Peyer's patch (tissue), 4 donors: ENCODE measurements at places on chromosomes 16 and 17.

GRCh38 chr17:73160980-73161630 lies 3.7 kb upstream of the SSTR2 start:
- DNase-seq, result no peak
- no peak overlapping the region for H3K27ac ChIP-seq
- no peaks in the 10 kb centered on the region for H3K4me1 ChIP-seq
- H3K4me3 ChIP-seq, result no peak overlapping the region
- H3K36me3 ChIP-seq, result no peaks in the 10 kb centered on the region

DNA sequence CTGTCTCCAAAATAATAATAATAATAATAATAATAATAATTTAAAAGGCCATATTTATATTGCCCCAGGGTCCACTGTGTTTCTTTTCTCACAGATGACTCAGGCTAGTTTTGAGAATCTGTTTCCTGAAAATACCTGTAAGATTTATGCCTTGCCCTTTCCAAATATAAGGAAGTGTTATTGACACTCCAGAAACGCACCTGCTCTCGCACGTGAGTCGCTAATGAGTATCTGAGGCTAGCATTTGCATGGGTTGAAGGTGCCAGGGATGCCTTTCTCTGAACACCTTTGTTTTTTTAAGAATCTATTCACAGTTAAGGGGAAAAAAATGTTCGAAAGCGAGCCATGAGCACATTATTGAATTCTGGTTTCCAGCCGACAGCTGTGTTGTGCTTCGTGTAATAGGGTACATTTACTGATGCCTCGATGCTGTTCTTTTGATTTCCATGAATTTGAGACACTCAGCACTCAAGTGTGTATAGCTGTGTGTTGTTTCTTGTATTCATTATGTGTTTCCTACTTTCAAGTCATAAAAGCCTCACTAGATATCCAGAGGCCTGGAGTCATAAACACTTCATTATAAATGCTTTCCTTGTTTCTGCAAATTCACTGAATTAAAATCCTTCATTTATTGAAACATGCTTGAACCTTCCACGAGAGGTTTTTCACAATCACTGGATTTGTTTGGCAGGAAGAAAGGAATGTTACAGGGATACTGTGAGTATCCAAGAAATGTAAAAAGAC lies 45.0 kb upstream of the NOL11 start:
- no peak overlapping the region for H3K27ac ChIP-seq
- H3K36me3 ChIP-seq, result no peaks in the 10 kb centered on the region
- no peak overlapping the region for H3K4me3 ChIP-seq
- H3K27me3 ChIP-seq, result no peaks in the 10 kb centered on the region
- no peak for DNase-seq

DNA sequence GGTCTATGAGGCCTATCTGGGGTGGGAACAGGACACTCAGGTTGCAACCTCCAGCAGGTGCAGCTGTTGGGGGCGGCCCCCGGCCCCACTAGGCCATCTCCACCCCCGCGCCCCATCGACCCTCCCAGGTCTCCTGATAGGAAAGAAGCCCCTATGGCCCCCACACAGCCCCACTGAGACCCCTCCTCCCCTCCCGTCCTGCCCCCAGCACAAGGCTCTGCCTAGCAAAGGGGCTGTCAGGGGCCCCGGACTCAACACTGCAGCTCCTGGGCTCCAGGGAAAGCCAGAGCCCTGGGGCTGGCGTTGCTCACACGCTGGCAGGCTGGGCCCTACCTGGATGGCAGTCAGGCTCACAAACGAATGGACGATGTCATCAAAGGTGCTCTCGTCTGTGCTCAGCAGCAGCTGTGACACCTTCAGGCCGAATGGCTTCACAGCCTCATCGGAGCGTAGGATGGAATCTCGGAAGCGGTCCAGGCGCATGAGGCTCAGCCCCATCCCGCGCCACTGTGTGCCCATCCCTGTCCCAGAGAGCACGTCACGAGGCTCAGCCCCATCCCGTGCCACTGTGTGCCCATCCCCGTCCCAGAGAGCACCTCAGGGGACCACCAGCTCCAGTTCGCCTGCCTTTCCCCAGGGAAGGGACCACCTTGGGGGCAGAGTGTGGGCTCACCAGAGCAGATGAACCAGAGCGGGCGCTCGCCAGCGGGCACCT lies 7.3 kb downstream of the FASN start:
- no peak for DNase-seq
- peaks cover 99% of the 10 kb centered on the region for H3K36me3 ChIP-seq
- no peak overlapping the region for H3K27ac ChIP-seq
- no peaks in the 10 kb centered on the region for H3K4me1 ChIP-seq

DNA sequence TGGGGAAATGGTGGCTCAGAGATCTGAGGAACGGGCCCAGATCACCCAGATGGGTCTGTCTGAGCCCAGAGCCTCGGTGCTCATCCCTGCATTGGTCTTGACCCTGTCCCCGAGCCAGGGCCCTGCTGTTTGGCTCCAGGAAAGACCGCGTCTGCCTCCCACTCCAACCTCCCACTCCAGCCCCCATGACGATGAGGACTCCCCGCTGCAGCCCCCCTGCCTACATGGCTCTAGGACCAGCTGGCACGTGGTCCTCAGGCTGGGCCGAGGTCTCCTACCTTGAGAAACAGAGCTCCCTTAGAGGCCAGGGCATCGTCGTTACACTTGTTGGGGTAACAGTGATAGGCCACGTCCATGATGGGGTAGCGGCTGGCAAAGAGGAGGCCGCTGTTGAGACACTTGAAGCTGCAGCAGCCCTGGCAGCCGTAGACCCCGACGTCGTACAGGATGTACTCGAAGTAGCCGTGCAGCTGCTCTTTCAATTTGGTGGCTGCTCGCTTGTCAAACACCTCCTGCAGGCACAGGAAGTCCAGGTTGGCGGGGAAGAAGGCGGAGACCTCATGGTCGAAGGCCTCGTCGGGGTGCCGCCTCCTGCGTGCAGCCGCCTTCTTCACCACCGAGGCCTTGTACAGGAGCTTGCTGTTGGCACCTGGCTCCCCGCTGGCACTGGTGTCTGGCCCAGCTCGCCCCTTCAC lies 59.9 kb downstream of the PRMT7 start:
- H3K4me3 ChIP-seq, result no peak overlapping the region
- peaks cover 15% of the 10 kb centered on the region for H3K4me1 ChIP-seq
- H3K36me3 ChIP-seq, result peaks cover 61% of the 10 kb centered on the region
- H3K27me3 ChIP-seq, result no peaks in the 10 kb centered on the region

DNA sequence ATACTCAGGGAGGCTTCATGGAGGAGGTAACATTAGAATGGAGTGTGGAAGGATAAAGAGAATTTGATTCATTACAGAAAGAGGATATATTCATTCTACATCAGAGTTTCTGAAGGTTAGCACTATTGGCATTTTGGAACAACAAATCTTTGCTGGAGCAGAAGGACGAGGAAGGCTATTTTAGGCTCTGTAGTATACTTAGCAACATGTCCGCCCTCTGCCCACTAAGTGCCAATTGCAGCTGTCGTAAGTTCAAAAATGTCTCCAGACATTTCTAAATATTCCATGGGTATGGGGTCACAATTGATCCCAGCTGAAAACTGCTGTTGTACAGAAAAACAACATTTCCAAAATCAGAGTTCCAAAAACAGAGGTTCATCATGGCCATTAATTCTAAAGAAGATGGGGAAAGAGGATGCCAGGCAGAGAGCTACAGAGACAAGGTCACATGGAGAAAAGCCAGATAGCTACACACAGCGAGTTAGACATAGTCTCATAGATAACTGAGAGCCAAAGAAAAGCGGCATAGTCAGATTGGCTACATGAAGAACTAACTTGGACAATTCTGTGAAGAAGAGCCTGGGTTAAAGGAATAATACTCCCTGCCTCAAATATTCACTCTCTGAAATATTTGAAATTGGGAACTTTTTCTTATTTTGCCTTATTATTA lies 846.4 kb upstream of the CDH8 start:
- H3K27me3 ChIP-seq, result no peaks in the 10 kb centered on the region
- H3K4me1 ChIP-seq, result no peaks in the 10 kb centered on the region
- H3K4me3 ChIP-seq, result no peak overlapping the region
- no peak overlapping the region for H3K27ac ChIP-seq
- DNase-seq, result no peak

- no peak for DNase-seq
- H3K27ac ChIP-seq, result peak overlapping the region; percentile 18
- H3K27me3 ChIP-seq, result no peaks in the 10 kb centered on the region
- no peaks in the 10 kb centered on the region for H3K36me3 ChIP-seq
Observed at GRCh38 chr17:83073389-83074063, 5.9 kb upstream of the METRNL start.

DNA sequence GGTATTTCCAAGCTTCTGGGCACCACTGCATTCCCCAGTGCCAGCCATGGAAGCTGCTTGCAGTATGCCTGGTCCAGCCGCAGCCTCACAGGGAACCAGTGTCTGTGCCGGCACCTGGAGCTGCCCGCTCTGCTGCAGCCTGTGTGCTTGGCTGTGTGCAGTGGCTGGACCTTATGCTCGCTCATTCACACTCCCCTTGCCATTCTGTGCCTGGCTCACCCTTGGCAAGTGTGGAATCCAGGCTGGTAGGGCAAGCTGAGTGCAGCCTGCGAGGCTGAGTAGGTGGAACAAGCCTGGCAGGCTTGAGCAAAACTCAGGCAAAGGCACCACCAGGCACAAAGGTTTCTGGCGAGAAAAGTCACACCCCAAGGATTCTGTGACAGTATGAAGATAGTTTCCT lies 144.0 kb downstream of the MYO1D start:
- peaks cover 37% of the 10 kb centered on the region for H3K36me3 ChIP-seq
- H3K27ac ChIP-seq, result no peak overlapping the region
- H3K4me1 ChIP-seq, result no peaks in the 10 kb centered on the region
- no peak overlapping the region for H3K4me3 ChIP-seq
- no peak for DNase-seq

DNA sequence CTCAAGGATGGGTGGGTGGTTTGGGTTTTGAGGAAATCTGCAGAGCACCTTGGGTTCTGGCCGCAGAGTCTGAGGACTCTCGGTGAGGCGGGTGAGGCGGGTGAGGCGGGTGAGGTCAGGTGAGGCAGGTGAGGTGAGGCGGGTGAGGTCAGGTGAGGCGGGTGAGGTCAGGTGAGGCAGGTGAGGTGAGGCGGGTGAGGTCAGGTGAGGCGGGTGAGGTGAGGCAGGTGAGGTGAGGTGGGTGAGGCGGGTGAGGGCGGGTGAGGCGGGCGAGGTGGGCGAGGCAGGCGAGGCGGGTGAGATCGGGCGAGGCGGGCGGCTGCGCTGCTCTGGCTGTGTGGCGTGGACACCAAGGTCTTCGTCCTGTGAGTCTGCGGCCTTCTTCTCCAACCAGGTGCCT lies 24.1 kb upstream of the RPL13 start:
- no peaks in the 10 kb centered on the region for H3K27me3 ChIP-seq
- no peaks in the 10 kb centered on the region for H3K36me3 ChIP-seq
- DNase-seq, result peak; percentile 74
- H3K4me3 ChIP-seq, result no peak overlapping the region
- H3K27ac ChIP-seq, result peak overlapping the region; percentile 24

GRCh38 chr17:72654706-72655105 lies 437.8 kb downstream of the SLC39A11 start:
- H3K36me3 ChIP-seq, result no peaks in the 10 kb centered on the region
- H3K4me3 ChIP-seq, result no peak overlapping the region
- no peaks in the 10 kb centered on the region for H3K27me3 ChIP-seq
- peak; percentile 75 for DNase-seq

DNA sequence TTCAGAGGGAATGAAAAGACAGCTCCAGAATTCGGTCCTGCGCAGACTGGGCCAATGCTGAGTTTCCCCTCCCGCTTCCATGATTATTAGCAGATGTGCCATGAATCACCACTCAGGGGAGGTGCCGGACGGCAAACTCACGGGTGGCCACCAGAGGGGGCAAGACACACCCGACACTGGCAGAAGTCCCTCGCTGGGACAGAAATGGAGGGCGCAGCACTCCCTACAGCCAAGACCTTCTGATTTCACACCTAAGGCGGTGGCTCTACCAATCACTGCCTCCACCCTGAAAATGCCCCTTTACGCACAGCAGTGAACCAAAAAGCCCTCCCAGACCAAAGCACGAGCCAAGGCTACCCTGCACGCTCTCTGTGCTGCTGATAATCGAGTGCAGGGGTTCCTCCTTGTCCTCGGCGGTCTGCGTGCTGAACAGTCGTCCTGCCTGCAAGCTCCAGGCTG lies 26.8 kb downstream of the TRAP1 start:
- peak; percentile 96 for DNase-seq
- H3K36me3 ChIP-seq, result no peaks in the 10 kb centered on the region
- H3K4me1 ChIP-seq, result peaks cover 11% of the 10 kb centered on the region

DNA sequence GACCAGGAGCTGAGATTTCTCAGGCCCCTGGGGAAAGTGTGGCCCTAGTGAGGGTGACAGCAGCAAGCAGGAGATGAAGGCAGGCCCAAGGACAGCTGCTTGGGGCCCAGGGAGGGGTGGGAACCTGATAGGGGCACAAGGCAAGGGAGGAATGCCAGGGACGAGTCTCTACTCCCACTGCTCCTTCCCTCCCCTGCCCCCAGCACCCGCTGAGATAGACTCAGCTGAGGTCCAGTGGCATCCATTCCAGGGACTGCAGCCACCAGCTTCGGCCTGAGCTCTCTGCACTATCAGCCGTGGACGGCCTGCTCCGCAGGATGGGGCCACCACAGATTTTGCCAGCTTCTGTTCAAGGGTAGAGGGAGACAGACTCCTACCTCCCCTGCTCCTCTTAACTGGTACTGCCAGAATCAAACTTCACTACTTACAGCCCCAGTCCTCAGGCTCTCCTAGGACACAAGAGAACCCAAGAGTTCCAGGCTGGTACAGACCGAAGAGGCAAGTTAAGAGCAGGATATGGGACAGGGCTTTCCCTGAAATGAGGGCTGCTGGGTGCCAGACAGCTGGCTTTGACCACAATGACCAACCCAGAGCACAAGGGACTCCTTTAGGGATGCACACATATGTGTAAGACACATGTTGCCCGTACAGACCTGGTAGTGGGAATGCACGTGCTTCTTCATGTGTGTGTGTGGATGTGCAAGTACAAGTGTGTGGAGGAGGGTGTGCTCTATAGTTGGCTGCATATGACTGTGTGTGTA lies 5.5 kb downstream of the CACNB1 start:
- no peaks in the 10 kb centered on the region for H3K27me3 ChIP-seq
- no peak overlapping the region for H3K4me3 ChIP-seq
- no peak overlapping the region for H3K27ac ChIP-seq
- peaks cover 13% of the 10 kb centered on the region for H3K4me1 ChIP-seq
- no peak for DNase-seq

DNA sequence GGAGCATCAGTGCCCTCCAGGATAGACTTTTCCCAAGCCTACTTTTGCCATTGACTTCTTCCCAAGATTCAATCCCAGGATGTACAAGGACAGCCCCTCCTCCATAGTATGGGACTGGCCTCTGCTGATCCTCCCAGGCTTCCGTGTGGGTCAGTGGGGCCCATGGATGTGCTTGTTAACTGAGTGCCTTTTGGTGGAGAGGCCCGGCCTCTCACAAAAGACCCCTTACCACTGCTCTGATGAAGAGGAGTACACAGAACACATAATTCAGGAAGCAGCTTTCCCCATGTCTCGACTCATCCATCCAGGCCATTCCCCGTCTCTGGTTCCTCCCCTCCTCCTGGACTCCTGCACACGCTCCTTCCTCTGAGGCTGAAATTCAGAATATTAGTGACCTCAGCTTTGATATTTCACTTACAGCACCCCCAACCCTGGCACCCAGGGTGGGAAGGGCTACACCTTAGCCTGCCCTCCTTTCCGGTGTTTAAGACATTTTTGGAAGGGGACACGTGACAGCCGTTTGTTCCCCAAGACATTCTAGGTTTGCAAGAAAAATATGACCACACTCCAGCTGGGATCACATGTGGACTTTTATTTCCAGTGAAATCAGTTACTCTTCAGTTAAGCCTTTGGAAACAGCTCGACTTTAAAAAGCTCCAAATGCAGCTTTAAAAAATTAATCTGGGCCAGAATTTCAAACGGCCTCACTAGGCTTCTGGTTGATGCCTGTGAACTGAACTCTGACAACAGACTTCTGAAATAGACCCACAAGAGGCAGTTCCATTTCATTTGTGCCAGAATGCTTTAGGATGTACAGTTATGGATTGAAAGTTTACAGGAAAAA lies 9.7 kb upstream of the CYLD start:
- no peak for DNase-seq
- H3K4me1 ChIP-seq, result no peaks in the 10 kb centered on the region
- no peak overlapping the region for H3K4me3 ChIP-seq
- H3K36me3 ChIP-seq, result no peaks in the 10 kb centered on the region
